Hematopoietic multipotent progenitor cell treated with erythropoietin and hydrocortisone succinate and interleukin-3 and kit ligand, for 15 days (in vitro differentiated cells): ENCODE measurements at places on chromosomes 6 and 20.

GRCh38 chr20:35621560-35621946 lies 5.9 kb downstream of the SPAG4 start:
- no peak for DNase-seq

GRCh38 chr6:165814679-165815078 lies 151.6 kb upstream of the PDE10A start:
- no peak for DNase-seq

DNA sequence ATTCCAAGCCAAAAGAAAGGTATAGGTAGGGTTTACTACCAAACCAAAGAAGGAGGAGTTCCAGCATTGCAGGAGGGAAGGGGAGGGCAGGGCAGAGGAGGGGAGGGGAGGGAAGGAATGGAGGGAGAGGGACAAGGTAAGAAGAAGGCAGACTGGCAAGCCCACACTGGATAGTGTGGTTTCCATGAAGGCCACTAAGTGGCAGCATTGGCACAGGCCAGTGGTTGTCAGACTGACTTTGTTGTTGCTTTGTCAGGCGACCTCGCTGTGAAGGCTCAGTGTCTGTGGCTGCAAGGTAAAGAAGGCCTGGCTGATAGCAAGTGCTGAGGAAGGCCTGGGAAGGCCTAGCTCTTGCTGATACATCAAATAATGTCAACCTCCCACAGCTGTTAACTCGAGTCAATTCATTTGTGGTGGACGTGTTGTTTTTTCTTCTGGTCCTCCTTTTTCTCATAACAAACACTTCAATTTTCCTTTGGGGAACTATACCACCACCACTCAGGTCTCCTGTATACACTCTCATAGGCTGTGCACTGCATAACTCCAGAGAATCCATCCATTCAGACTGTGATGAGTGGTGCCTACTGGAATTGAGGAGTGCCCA lies 7.7 kb upstream of the ZNF334 start:
- DNase-seq = peak; percentile 18

DNA sequence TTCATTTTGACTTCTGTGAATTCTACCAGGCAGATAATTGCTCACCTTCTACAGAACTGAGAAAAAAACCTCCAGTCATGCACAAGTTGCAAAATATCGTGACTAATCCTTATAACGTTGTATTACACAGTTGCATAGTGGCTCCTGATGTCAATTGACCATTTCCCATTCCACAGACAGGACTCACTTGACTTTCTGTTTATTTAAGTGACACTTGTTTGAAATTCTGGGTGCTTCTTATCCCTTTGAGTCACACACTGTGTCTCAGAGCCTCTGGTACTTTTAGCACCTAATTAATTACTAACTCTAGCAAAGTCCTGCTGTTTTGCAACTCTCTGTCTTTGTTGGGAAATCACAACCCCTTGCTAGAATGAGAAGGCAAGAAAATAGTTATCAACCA lies 16.2 kb upstream of the RSPO3 start:
- DNase-seq = no peak

DNA sequence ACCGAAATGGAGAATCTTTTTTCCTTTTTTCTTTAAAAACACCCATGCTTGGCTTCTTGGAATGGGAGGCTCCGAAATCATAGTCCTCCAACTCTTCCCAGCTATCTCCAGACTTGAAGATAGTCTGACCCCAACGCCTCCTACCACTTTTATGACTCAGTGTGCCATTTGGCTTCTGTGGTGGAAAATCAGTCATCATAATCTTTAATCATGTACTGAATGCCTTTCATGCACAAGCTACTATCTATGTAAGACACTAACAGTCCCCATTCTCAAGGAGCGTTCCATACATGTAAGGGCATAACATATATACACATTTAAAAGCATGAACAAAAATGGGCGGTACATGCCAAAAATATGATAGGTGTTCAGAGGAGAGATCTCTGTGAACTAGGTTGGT lies 44.1 kb downstream of the TMEM14B start:
- no peak for DNase-seq

- DNase-seq = no peak
Observed at GRCh38 chr6:74250161-74250818, 554.3 kb downstream of the CD109 start.

- DNase-seq = no peak
Observed at GRCh38 chr20:24630486-24631172, 161.2 kb downstream of the SYNDIG1 start.

DNA sequence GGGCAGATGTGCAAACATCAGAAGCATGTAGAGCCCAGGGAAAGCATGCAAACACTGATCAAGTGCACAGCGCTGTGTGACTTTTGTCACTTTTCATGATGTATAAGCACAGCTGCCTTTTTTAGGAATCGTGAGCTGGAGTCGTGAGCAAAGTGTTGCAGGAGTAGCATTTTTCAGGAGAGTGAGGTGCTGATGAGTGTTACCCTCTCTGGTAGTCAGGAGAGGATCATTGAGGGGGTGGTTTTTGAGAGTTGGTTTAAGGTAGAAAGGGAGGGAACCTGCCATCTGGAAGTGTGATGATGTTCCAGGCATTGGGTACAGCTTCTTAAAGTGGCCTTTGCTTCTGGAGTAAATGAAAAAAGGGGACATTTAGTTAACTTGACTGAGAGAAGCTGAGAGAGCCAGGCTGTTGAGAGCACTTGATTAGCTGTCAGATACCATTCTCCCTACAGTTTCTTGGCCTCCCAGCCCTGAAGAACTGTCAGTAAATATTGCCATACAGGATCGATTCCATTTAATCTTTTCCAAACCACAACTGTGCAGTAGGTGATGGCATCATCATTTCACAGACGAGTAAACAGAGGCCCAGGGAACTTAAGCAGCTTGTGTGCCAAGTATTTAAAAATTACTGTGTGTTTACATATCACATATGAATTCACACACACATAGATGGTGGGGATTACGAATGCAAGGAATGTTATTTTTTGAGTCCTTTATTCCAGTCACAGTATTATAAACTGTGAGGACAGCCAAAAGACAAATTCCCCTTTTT lies 28.9 kb downstream of the TPD52L1 start:
- DNase-seq = no peak

- no peak for DNase-seq
Observed at GRCh38 chr6:21295506-21296240, 297.9 kb upstream of the SOX4 start.

GRCh38 chr6:19175023-19175422 lies 662.1 kb upstream of the ID4 start:
- DNase-seq = no peak

DNA sequence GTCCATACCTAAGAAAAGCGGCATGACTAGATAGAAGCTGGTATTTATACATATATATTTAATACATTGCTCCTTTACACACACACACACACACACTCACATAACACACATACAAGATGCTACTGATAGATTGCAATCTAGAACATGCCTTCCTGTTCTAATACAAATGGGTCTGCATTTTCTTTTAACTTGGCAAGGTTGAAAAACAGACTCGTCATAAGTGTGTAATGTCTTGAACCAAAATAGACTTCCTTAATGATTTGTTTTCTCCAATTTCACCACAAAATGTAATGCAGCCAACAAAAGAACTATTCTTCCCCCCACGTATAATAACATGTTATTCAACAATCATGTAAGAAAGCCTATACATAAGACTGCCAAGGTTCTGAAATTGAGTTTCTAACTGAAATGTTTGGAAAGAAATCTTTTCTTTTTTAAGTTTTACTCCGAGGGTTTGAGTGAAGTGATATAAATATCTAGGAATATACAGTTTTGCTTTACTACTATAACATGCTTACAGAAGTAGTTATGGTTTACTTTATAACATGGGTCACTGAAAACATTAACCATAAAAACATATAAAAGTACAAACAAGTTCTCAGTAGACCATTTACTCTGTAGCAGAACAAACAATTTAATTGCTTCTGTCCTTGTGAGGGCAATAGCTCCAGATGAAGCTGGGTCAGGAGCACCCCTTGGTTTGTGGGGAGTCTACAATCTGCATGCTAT lies 207.5 kb downstream of the FOXC1 start:
- DNase-seq = no peak

GRCh38 chr6:66628917-66629316 lies 921.9 kb upstream of the EYS start:
- no peak for DNase-seq

DNA sequence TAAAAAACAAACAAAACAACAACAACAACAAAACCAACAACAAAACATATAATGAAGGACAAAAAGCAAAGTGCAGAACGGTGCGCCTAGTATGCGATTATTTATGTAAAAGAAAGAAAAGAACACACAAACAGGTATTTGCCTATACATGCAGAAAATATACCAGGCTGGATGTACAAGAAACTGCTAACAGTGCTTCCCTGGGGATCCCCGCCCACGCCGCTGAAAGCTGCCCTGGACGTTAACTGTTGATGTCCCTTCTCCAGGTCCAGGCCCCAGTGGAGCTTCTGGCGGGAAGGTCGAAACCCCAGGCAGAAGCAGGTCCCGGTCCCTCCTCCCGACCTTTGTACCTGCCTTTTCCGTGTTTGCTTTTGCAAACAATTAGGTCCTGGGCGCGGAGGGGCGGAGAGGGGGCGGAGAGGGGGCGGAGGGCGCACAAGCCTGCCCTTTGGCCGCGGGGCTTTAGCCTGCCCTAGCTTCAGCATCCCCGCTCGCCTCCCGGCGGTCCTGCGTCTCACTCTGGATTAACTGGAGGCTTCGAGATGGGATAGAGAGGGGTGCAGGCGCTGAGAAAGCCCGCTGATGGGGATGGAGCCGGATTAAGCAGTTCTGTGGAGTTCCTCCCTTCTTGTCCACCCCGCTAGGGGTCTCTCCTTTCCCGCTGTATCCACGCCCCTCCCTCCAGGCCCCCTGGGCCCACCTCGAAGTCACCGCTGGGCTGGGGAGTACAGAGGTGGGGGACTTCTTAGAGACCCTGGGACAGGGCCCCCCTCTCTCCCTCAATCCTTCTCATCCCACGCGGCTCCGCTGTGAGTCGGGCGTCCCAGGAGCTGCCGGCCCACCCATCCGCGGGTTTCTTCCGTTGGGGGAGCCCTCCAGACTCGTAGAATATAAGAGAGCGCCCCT lies 8.2 kb upstream of the AHCY start:
- DNase-seq = no peak

GRCh38 chr6:53658992-53659391 lies 6.6 kb downstream of the KLHL31 start:
- no peak for DNase-seq

GRCh38 chr6:8556370-8557013 lies 121.1 kb upstream of the SLC35B3 start:
- DNase-seq = no peak

DNA sequence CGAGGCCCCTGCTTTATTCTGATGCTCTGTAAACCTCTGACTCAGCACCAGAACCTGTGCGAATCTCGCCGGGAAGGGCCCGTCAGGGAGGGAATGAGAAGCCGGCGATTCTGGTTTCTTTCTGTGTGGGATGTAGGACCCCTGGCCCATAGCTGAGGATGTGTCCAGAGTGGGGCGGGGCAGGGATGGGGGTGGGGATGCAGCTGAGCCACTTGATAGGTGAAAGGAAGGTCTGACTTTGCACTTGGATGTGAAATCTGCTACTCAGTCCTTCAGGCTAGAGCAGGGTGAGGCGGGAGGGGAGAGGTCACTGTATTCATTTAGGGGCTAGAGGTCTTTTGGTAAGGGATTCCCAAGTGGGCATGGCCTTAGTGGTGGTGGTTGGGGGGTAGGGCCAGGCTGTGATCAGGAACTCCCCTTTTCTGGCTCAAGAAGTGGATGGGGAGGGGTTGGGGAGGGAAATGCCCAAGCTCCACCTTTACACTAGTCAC lies 2.3 kb downstream of the TOX2 start:
- no peak for DNase-seq

GRCh38 chr6:33292996-33293682 lies 3.7 kb downstream of the PFDN6 start:
- DNase-seq = no peak

DNA sequence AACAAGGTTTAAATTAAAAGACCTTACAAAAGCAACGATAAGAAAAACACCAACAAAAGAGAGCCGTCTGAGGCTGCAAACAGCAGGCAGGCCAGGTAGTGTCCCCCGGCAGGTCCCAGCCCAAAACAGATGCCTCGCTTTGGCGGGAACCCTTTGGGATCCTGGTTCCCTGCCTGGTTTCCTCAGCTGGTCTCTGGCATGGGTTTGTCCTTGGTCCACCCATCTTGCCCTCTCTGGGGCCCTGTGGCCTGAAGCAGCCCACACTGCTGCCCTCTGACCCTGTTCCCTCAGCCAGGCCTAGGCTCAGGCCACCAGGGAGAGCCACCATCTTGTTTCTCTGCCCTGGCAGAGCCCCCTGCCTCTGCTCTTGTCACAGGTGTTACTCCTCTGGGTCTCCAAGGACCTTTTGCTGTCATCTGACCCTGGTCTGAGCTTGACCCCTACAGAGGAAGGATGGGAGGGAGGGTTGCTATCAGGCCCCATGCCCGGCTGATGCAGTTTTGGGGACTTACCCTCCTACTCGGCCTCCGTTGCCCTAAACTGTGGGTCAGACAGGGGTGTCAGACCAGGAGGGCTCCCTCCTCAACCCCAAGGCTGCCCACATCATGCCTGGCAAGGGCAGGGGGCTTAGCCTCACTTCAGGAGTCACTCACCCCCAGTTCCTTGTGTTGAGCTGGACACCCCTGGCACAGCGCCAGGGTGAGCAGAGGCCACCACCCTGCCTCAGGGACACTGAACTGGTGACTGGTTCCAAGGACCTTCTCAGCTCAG lies 30.6 kb upstream of the GRM4 start:
- DNase-seq = no peak

GRCh38 chr6:134003542-134003951 lies 48.9 kb downstream of the SLC2A12 start:
- no peak for DNase-seq
